ENCODE measurements at places on chromosomes 12 and 14.

DNA sequence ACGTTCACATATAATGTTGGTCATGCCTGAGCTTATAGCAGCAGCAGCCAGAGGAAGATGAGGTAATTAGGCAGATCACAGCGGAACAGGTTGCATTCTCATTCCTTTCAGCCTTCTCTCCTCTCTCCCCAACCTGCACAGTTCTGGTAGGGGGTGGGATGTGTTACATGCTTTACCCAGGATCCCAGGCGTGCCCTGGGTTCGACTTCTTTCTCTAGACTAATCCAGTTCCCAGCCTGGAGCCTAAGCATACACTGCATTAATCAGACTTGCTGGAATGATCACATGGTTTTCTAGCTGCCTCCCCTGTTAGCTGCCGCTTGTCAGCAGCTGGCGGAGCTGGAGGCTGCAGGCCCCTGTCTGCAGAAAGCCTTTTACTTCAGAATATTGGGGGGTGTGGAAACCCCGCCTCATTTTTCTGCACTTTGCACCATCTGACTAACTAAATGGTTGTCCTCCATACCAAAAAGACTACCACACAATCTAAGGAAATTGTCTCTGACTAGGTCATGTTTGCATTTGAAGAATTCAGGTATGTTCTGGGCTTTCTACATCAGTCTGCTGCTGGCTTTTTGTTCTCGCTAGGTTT lies 46.0 kb upstream of the EVL start:
- DNase-seq = no peak

DNA sequence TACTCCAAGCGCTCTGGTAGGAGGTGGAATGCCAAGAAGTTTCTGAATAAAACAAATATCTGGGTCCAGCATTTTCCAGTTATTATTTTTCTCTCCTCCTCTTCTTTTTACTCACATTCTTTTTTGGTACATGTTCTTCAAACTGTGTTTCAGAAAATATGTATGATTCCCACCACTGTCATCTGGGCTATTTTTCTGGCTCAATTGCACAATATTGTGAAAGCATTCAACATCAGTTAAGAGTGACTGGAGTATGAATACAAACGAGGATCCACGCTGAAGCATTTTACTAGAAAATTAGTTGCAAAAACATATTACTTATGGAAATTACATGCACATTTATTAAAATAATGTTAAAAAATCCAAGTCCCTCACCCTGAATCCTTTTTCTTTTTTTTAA lies 61.5 kb downstream of the KCNMB4 start:
- no peak for DNase-seq

- no peak for DNase-seq
Measured at GRCh38 chr14:57153286-57153685, 115.4 kb downstream of the EXOC5 start.

DNA sequence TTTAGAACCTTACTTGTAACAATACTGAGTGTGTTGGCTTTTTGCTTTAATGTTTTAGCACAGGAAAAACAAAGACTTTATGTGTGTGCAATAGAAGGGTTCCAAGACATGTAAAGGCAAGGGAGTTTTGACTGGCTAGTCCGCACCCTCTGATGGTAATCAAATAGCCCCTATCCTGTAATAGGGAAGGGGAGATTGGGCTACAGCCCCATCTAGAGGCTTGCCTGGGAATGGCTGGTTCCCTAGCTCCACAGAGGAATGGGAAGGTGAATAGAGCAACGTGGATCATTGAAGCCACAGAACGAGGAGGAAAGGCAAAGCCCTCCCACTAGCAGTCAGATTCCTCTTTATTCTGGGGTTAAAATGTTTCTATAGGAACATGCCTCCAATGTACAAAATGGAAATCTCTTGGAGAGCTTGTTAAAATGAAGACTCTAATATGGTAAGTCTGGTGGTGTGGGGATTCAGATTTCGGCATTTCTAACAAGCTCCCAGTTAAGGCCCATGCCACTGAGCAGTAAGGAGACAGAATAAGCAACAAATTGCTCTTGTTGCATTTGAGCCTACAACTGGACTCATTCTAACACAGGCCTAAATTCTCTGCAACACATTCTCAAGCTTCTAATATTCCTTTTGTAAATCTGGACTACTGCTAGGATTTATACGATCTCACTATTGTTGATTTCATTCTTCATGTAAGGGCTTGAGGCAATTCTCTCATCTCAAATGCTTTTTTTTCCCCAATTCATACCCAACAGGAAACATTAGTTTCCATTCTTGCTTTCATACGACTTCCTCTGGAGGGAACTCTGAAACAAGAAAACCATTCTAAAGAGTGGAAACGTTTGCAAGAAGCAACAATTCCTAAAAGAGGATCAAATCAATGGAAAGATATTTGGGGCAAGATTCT lies 57.1 kb downstream of the NIN start:
- DNase-seq = no peak

DNA sequence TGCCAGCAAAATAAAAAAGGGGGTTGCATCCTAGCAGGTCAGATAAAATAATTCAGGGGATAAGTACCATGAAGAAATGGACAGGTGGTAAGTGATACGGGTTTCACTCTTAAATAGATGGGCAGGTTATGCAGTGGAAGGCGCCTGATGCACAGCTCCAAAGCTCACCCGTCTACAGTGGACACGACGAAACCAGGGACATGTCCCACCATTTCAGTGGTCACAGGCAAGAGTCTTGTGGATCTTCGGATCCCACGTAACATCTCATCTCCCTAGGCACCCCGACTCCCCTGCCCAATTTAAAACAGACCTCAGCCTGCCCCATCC lies 60.5 kb downstream of the DDX51 start:
- no peak for DNase-seq

DNA sequence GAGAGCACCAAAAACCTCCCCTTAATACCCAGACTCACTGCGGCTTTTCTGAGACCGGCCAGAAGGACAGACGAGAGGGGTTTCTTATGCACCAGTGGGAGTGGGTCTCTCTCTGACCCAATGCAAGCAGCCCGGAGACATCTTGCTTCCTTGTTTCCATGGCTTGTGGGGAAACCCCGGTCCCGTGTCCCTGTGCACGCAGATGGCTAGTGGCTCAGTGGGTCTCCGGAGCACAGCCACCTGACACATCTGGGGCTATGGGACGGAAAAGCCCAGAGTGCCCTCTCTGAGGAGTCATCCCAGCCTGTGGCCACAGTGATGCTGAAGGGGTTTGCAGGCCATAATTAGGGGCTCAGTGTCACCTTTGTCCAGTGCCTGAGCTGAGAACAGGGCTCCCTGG lies 197.6 kb downstream of the PHETA1 start:
- DNase-seq = no peak

All from CD4-positive, alpha-beta T cell treated with Interleukin-15 for 4 hours (primary cell).